T-helper 1 cell treated with Interleukin-12 subunit alpha and Interleukin-12 subunit beta and Interleukin-4 antibody, amounts not matched to agents 30 ng/mL and 1 ng/mL, for 36 hours (primary cell): ENCODE measurements at places on chromosomes 3 and 15. TPM values are rescaled to one million over a fixed set of nuclear protein-coding genes. Genes with fewer than 3 reads are reported as not detected.

The EHHADH gene
- 1.9 and 2.2 TPM in 2 replicates for total RNA-seq

The MED12L gene
- 1.4 and 2.2 TPM in 2 replicates for total RNA-seq

The MKRN2OS gene
- not detected in 2 replicates for total RNA-seq

The KBTBD13 gene
- not detected in 2 replicates for total RNA-seq

The KCNH8 gene
- not detected in 2 replicates for total RNA-seq

The TUSC7 gene
- total RNA-seq: not detected in 2 replicates

The NCK1 gene
- 46.2 and 56.3 TPM in 2 replicates for total RNA-seq

The PLA2G4E gene
- not detected in 2 replicates for total RNA-seq

The ARPC4 gene
- total RNA-seq: 292 and 298 TPM in 2 replicates

The LRRC2 gene
- 0.12 and 0.15 TPM in 2 replicates for total RNA-seq

The MEGF11 gene
- 0.78 TPM in 1 of 2 replicates, not detected in the other for total RNA-seq

The WDR5B gene
- 5.0 and 5.5 TPM in 2 replicates for total RNA-seq

The CYP1A1 gene
- 0.42 and 0.46 TPM in 2 replicates for total RNA-seq

The PARP15 gene
- 43.2 and 43.5 TPM in 2 replicates for total RNA-seq

The RTP1 gene
- not detected in 2 replicates for total RNA-seq

The IQGAP1 gene
- 196 TPM in 2 replicates for total RNA-seq

The ST3GAL6 gene
- total RNA-seq: 0.29 TPM in 1 of 2 replicates, not detected in the other

The RETNLB gene
- total RNA-seq: not detected in 2 replicates
